Stimulated activated CD8-positive, alpha-beta memory T cell treated with anti-CD3 and anti-CD28 coated beads, Interleukin-7, amount 100 ng/mL, for 1 hour (primary cell): ENCODE measurements at places on chromosomes 7 and 10.

DNA sequence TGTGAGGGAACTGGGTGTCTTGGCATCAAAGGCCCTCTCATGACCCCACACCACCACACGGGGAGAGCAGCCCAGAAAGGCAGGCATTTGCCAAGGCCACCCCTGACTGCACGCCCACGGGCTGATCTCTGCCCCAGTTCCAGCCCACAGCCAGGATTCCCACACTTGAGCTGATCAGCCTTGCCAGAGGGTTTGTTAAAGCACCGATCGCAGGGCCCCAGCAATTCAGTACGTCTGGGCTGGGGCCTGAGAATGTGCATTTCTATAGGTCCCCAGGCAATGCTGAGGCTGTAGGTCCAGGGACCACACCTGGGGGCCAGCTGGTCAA lies 103.9 kb downstream of the TNS3 start:
- DNase-seq, result no peak

DNA sequence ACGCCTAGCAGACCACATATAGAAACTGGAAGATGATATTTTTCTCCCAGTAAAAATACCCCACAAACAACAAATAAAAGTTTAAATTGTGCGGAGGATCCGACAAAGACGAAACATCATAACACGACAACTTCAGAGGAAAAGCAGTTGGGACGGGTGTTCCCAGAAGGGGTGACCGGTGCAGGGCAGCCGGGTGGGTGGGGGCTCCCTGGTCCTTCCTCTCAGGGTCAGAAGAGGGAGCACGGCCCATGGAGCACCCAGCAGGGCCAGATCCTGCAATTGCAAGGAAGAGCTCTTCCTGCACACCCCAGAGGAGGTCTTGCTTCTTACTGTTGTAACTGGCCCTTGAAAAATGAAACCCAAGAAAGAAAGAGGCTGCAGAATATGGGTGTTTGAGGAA lies 608.5 kb upstream of the MKI67 start:
- no peak for DNase-seq

- DNase-seq, result no peak
These were observed 4.9 kb upstream of the TOMM7 start for GRCh38 chr7:22827563-22827962.

- no peak for DNase-seq
These were observed 96.5 kb upstream of the GJD4 start for GRCh38 chr10:35508647-35509046.

GRCh38 chr10:104301907-104302690 lies 33.1 kb downstream of the GSTO2 start:
- no peak for DNase-seq

- DNase-seq, result no peak
These were observed 401.2 kb downstream of the RPS24 start for GRCh38 chr10:78434886-78435285.

DNA sequence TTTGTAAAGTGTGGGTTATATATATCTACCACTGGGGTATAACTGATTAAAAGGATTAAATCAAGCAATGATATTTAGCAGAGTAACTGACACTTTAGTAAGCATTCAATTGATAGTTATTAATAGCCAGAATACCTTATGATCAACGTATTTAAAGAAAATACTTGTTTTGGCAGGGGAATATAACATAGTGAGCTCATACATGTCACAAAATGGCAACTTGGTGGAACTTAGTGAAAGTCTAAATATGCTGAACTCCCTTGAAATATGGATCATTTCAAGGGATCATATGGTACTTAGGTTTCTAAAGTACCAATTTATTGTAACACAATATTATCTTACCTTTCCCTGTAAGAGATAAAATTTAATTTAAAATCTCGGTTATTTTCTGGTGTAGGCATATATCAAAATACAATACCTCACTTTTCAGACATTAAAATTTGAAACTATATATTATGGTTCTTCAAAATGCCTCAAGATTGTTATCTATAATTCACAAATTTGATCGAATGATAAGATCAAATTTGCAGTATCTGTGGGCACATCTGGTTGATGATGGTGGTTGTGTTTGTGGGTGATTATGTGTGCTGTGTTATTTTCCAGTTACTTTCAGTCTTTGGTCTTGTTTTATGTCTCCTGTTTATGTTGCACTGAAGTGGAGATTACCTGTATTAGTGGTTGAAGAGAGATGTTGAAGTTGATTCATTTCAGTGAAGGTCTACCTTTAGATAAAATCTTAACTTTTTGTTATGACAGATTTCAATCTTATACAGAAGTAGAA lies 5.2 kb downstream of the ARL4A start:
- DNase-seq, result no peak

- DNase-seq, result no peak
These were observed 1019.4 kb downstream of the TYW1 start for GRCh38 chr7:68015978-68016532.

GRCh38 chr7:112201411-112201810 lies 4.8 kb downstream of the DOCK4 start:
- DNase-seq, result no peak

DNA sequence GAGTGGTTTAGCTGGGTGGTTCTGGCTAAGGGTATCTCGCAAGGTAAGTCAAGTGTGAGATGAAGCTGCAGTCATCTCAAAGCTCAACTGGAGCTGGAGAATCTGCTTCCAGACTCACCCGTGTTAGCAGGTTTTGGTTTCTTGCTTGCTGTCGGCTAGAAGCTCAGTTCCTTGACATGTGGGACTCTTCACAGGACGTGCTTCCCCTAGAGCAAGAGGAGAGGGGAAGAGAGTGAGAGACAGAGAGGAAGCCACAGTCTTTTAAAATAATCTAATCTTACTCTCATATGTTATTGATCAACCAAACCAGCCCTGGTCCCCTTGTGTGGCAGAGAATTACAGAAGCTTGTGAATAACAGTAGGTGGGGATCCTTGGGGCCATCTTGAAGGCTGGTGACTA lies 199.5 kb downstream of the REEP3 start:
- DNase-seq, result no peak

GRCh38 chr10:33901166-33901565 lies 566.7 kb upstream of the NRP1 start:
- DNase-seq, result no peak

- no peak for DNase-seq
These were observed 72.0 kb downstream of the KMT2C start for GRCh38 chr7:152363798-152364197.

DNA sequence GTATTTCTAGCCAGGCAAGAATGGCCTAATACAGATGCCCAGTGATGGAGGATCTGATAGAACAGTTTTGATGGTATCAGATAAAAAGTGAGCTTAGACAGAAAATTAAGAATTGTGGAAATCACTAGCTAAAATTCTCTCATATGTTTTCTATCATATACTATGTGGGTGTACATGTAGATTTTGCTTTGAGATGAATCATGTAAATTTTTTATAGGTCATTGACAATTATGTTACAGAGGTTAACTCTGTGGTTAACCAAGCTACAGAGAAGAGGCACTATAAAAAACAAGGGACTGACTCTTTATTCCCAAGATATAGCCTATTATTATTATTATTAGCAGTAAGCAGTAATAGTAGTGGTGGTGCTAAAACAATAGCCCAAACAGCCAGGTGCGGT lies 156.5 kb downstream of the ITGA8 start:
- DNase-seq, result no peak

DNA sequence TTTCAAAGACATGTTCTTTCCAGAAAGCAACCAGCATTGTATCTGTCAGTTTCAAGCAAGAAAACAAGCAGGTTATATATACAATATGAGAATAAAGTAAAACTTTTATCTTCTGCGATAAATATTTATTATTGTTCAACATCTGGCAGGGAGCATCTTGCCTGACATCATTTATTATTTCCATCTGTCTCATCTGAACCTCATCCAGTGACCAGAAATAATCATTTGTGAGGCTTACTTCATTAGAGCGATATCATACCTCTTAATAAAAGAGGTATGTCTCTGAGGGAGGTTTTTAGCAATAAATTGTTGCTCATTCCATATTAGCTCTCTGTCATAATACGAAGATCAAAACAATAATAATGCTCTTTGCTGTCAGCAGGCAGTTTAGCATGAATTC lies 226.1 kb downstream of the CDC14C start:
- DNase-seq, result no peak

- no peak for DNase-seq
These were observed 604.6 kb downstream of the GRID1 start for GRCh38 chr10:85761906-85762445.

DNA sequence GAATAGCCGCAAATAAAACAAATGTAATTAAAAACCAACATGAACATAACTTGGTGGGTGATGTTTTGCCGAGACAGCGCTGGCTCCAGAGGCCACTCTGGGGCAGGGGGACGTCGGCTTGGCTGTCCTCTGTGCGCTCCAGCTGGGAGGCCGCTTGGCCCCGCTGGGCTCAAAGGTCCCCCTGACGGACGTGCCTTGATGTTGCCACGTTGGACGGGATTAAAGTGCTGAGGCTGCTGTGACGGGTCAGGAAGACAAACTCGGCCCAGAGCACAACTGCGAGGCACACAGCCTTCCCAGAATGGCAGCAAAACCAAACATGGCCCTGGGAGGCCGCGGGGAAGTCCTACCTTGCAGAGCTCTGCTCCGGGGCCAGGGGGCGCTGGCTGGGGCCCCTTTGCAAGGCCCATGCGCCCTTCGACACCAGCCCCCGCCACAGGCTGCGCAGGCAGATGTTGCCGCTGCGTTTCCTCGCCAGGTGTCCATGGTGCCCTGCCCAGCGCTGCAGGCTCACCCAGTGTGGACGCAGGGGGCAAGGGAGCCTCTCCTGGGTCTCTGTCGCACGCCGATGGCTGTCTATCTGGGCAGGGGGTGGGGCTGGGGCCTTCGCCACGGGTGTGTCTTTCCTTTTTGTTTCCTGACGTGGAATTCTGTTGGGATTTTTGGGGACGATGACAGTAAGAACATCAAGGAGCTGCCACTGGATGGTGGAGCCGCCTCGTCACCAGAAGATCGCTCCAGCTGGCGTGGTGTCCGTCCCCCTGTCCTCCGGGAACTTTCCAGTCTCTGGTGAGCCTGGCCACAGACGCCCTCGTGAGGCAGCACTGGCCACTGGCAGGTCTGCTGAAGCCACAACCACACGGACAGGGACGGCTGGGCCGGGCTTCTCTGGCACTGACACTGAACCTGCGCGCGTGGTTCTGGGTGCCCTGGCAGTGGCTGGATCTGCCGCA lies 99.6 kb upstream of the DIP2C start:
- no peak for DNase-seq

DNA sequence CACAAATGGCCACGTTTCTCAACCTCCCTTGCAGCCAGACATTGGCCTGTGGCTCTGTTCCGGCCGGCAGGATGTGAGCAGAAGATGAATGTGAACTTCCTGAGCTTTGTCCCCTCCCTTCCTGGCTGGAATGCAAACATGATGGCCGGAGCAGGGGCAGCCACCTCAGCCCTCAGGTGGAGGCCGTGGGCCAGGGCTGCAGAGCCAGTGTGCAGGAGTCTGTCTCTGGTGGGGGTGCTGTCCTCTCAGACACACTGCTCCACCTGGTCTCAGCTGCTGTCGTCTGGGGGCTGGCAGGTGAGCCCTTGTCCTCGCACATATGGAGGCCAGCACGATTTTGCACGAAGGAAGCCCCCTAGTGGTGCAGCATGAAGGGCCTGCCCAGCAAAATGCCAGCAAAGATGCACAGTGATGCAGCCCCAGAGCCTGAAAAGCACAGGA lies 25.3 kb upstream of the PWWP2B start:
- no peak for DNase-seq

GRCh38 chr10:48805848-48806247 lies 121.2 kb downstream of the WDFY4 start:
- no peak for DNase-seq

DNA sequence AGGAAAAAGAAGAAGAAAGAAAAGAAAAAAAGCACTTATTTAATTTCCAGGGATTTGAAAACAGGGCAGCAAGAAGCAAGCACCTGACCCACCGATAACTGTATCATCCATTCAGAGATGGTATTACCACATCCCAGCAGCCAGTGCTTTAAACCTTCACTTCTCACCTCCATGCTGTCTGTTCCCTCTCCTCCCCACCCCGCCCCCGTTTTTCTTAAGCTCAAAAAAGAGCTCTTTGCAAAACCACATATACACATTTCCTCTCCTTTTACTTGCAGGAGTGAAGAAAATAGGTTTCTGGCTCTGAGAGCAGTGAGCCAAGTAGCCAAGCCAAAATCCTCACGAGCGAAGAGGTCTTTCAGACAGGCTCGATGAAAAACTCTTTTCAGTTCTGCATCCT lies 2.2 kb downstream of the STOX1 start:
- DNase-seq, result no peak

GRCh38 chr7:92720604-92721350 lies 115.6 kb downstream of the CDK6 start:
- DNase-seq, result no peak

DNA sequence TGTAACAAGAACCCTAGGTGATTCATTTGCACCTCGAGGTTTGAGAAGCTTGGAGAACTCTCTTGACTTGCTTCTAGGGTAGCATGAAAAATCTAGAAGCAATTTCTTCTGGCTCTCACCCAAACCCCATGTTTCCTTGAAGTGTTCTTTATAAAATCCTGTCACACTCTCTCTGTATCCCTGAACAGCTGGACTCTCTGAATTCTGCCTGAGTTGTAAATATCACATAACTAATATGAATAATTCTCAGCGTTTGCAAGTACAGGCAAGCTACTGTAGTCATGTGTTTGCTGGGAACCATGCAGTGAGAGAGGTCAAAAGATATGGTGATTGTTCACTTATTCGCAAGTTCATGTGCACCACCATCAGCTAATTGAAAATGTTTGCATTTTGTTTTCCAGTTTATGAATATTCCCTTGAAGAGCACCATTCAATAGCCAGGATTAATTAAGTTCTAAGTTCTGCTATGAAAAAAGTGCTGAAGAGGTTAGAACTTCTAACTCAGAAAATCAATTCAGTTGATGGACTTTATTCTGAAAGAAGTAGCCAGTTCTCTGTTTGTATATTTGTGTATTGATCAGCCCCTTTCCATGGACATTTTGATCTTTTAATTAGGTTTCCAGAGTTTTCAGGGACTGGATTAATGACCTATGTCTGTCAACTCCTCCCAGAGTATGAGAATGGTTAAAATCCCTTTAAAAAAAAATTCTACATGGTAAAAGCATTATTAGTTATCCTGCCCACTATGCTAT lies 243.0 kb downstream of the PLXDC2 start:
- no peak for DNase-seq

- no peak for DNase-seq
These were observed 61.2 kb upstream of the LBX1 start for GRCh38 chr10:101290431-101290830.
